ENCODE measurements at places on chromosomes 5 and 9.
A peak's percentile ranks its signal among the peaks of the same experiment; 100 is the strongest.

GRCh38 chr5:71601222-71602026 lies 14.3 kb downstream of the MCCC2 start:
- DNase-seq, result peak; percentile 75

DNA sequence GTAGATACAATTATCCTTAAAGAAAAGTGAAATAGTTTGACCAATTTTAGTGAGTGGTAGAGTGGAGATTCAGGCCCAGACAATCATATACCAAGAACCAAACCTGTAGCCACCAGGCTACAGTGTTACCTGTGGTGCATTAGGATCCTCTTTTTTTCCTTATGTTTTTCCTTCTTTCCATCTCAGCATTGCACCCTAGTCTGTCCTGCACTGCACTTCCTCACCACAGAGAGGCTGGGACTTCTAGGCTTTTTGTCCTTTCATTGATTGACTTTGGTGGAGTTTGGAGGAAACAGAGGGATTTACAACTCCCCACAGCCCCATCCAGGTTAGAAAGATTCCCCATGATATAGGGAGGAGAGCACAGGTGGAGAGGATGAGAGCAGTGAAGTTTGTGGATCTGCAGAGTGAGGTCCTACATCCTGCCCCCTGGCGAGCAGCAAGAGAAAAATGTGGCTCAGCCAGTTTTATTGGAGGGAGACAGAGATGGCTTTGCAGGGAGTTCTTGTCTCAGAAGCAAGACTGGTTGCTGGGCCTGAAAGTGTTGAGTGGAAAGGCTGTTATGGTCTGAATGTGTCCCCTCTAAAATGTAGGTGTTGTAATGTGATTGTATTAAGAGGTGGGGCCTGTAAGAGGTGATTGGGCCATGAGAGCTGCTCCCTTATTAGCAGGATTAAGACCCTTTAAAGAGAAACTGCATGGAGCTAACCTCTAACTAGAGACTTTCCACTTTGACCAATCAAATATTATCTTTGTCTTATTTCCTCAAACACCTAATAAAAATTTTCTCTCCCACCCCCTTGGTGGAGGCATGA lies 36.2 kb downstream of the KIF4B start:
- DNase-seq, result no peak

- DNase-seq, result no peak
These were observed 8.4 kb downstream of the FNBP1 start for GRCh38 chr9:130034570-130034969.

DNA sequence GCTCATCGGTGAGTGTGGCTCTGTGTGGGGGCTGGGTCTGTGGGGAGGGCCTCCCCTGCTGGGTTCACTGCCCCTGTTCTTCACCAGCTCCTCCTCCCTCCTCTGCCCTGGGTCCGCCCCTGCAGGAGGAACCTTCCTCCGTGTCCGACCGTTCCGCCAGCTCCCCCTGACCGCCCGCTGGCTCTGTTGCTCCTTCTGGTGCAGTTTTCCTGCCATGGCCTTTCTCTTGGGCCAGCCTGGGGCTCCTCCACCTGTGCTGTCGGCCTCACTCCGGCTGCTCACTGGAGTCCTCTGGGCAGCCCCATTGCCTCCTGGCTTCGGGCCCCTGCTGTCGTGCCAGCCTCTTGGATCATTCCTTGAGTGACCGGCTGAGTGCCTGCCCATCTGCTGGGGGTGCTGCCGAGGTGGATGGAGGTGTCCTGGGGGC lies 12.3 kb downstream of the RNU6ATAC start:
- DNase-seq, result no peak

GRCh38 chr5:1104327-1105006 lies 7.4 kb downstream of the SLC12A7 start:
- DNase-seq, result no peak

GRCh38 chr9:75892216-75892911 lies 1.9 kb downstream of the PCSK5 start:
- DNase-seq, result no peak
